Gastroesophageal sphincter (tissue), 4 donors: ENCODE measurements at places on chromosomes 6 and 20.

GRCh38 chr20:43243672-43244269 is 54.1 kb upstream of the PTPRT start:
- no peak overlapping the region for H3K4me3 ChIP-seq
- no peaks in the 10 kb centered on the region for H3K36me3 ChIP-seq
- H3K27ac ChIP-seq, result no peak overlapping the region
- peaks cover 56% of the 10 kb centered on the region for H3K27me3 ChIP-seq

GRCh38 chr6:45816674-45817297 is 198.9 kb downstream of the CLIC5 start:
- H3K27ac ChIP-seq, result no peak overlapping the region
- peaks cover 3% of the 10 kb centered on the region for H3K27me3 ChIP-seq
- no peaks in the 10 kb centered on the region for H3K36me3 ChIP-seq
- H3K4me1 ChIP-seq, result no peaks in the 10 kb centered on the region
- no peak for ATAC-seq

DNA sequence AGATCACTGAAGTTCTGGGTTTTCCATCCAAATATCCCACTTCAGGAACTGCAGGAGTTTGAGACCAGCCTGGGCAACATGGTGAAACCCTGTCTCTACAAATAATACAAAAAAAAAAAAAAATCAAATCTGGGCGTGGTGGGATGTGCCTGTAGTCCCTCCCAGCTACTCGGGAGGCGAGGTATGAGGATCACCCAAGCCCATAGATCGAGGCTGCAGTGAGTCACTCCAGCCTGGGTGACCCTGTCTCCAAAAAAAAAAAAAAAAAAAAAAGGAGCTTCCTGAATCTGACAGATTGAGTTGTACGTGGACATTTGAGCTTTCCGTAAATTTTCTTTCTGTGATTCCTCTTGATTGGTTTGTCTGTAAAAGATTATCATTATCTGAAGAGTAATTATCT is 55.6 kb downstream of the TULP4 start:
- no peaks in the 10 kb centered on the region for H3K27me3 ChIP-seq
- no peak for ATAC-seq
- H3K27ac ChIP-seq, result no peak overlapping the region
- H3K4me1 ChIP-seq, result peaks cover 12% of the 10 kb centered on the region
- H3K4me3 ChIP-seq, result no peak overlapping the region

GRCh38 chr6:117267054-117267347 is 1.6 kb downstream of the VGLL2 start:
- peaks cover 40% of the 10 kb centered on the region for H3K4me1 ChIP-seq
- no peaks in the 10 kb centered on the region for H3K36me3 ChIP-seq
- H3K27ac ChIP-seq, result no peak overlapping the region
- H3K4me3 ChIP-seq, result no peak overlapping the region
